Stimulated activated CD8-positive, alpha-beta memory T cell treated with anti-CD3 and anti-CD28 coated beads, Interleukin-15, amount 100 ng/mL, for 48 hours (primary cell): ENCODE measurements at places on chromosomes 6 and 20.

- peak; percentile 73 for DNase-seq
Measured at GRCh38 chr20:31603822-31604566, 1.1 kb upstream of the ID1 start.

DNA sequence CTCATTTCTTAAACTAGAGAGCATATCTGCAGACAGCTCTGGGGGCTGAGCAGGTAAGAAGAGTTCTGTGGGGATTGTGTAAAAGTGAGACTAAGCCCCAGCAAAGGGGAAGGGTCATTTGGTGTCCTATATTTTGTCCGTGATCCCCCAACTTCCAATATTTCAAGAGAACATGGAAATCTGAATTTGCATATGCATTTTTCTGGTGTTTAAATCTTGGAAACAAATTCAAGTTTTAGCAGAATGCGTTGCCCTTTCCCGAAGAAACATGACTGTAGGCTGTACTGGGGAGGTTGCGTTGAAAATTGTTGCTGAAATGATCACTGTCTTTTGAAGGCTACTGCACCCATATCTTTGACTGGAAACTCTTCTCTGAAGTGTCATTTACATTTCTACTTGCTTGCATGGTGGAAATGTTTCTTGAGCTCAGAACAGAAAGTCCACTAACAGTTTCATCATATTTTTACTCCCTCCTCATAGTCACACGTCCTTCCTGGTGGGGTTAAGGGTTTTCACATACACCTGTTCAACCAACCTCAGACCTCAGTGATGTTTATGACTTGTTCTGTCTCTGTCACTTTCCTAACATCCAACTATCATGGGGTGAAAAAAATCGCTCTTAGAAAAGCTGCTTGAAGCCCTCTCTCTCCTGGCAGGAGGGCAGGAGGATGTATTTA lies 140.3 kb downstream of the BCAS1 start:
- no peak for DNase-seq

- DNase-seq: peak; percentile 27
Measured at GRCh38 chr6:104682722-104683643, 176.7 kb downstream of the HACE1 start.

DNA sequence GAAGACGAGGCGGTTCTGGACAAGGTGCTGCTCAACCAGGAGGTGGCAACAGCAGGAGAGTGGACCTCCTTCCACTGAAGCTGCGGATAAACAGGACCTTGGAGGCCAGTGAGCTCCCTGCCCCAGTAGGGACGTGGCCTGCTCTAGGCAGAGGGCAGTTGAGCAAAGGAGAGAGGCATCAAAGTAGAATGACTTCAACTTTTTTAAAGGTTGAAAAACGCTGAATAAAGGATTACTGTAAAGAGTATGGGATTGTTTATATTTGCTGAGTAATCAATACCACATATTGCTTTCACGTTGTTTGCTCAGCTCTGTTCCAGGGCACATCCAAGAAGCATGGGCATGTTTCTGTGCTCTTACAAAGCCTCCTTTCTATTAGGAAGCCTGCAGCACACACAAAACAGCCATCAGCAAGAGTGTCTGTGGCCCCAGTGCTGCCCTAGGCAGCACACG lies 48.1 kb downstream of the ERMARD start:
- DNase-seq: no peak
